ENCODE measurements at places on chromosomes 4 and X.

DNA sequence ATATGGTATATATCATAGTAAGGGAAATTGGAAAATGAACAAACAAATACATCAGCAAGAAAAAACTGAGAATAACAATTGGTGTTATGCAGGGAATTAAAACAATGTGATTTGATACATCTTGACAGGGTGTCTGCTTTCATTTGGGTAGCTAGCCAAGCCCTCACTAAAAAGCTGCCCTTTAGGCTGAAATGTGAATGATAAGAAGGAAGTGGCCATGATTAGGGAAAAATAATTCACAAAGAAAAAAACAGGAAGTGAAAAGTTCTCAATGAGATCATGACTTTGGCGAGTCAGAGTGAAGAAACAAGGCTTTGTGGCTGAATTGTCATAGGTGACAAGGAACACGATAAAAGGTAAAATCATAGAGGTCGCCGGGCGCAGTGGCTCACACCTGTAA, 675.8 kb upstream of the SLIT2 start:
- no peak for DNase-seq

DNA sequence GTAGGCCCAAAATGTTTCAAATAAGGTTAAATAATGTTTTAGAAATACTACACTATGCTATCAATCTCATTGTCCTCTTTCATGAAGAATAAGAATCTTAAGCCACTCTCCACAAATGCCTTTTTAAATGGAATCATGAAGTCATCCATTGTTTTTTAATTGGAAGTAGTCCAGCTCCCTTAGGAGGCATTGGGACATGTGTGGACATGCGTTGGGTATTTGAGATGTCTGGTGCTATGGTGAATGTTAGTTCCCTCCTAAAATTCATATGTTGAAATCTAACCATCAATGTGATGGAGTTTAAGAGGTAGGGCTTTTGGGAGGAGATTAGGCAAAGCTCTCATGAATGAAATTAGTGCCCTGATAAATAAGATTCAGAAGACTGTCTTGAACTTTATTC, 289.0 kb downstream of the C4orf33 start:
- DNase-seq = no peak

GRCh38 chrX:130654409-130654950, 248.5 kb downstream of the ENOX2 start:
- DNase-seq = no peak

- no peak for DNase-seq
These were observed 684.9 kb downstream of the TRAM1L1 start for GRCh38 chr4:116400480-116400879.

DNA sequence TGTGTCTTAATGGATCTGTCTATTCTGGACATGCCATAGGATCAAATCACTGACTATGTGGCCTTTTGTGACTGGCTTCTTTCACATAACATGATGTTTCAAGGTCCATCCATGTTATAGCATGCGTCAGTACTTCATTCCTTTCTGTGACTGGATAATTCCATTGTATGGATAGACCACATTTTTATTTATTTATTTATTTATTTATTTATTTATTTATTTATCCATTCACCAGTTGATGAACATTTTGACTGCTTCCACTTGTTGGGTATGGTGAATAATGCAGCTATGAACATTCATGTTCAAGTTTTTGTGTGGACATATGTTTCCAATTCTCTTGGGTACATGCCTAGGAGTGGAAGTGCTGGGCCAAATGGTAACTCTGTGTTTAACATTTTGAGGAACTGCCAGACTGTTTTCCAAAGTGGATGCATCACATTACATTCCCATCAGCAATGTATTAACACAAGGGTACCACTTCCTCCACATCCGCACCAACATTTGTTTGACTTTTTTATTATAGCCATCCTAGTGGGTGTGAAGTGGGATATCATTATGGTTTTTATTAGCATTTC, 14.0 kb downstream of the RTL5 start:
- no peak for DNase-seq

DNA sequence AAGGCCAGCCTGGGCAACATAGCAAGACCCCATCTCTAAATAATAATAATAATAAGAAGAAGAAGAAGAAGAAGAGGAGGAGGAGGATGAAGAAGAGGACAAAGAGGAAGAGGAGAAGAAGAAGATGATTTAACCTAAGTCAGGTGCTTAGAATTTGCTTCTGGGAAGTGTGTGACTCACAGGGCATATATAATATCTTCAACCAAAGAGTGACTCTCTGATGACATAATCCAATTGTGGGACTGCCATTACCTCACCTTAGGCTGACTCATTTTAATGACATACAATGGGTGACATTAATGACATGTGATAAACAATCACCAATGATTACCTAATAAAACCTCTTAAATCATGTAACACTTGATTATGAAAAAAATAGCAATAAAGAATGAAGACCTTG, 32.7 kb upstream of the MBTPS2 start:
- DNase-seq = no peak

DNA sequence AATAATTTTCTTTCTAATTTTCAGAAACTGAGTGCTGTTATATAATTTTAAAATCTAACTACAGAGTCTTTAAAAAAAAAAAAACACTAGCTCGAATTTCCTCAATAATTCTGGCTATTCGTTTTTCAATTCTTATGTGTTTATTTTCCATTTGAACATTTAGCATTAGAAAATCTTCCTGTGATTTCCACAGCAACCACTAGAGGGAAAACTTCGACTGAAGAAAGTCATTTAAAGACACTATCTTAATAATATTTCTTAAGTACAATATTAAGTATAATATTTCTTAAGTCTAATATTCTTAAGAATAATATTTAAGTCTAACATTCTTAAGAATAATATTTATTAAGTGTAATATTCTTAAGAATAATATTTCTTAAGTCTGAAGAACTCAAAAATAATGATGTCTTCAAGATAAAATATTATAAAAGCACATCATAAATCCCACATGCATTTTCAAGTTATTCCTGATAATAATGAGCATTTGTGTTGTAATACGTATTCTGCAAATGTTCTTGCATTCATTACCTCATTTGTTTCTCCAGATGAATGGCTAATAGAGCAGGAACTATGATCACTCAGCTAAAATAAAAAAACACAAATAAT, 118.4 kb upstream of the WDR17 start:
- DNase-seq = no peak

DNA sequence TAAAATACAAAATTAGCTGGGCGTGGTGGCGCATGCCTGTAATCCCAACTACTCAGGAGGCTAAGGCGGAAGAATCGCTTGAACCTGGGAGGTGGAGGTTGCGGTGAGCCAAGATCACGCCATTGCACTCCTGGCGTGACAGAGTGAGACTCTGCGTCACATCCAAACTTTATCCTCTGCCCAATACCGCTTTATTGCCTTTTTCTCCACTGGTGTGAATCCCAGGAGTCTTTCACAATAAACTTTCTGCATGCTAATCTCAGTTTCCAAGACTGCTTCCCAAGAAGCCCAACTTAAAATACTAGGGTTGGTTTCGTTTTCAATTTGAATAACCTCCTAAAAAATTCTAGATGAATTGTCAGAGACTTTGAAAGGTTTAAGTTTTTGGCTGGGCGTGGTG, 27.2 kb upstream of the DHX15 start:
- DNase-seq = no peak

- DNase-seq = no peak
These were observed 21.7 kb downstream of the FAM199X start for GRCh38 chrX:104187931-104188330.

DNA sequence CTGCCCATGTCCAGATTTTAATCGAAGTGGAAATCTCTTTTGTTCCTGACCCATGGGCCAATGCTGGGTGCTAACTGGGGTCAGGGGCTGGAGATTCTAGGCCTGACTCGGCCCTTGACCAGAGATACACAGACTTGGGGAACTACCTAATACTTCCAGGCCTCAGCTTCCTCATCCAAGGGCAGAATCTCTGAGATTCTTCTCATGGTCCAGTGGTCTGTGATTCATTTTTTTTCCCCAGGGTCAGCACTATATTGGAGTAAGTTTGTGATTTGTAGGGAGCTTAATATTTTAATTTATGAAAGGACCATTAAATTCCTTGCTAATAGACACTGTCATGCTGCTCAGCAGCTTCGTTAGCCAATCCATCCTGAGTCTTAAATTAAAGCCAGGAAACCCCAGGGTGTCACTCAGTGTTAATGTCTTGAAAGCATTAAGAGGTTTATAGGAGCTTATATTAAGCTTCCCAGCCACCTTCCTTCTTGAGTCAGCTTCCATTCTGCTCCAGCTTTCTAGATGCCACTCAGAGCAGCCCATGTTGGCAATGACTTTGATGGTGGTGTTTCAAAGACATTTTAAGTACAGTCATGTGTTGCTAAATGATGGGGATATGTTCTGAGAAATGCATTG, 27.0 kb upstream of the PROM1 start:
- no peak for DNase-seq

DNA sequence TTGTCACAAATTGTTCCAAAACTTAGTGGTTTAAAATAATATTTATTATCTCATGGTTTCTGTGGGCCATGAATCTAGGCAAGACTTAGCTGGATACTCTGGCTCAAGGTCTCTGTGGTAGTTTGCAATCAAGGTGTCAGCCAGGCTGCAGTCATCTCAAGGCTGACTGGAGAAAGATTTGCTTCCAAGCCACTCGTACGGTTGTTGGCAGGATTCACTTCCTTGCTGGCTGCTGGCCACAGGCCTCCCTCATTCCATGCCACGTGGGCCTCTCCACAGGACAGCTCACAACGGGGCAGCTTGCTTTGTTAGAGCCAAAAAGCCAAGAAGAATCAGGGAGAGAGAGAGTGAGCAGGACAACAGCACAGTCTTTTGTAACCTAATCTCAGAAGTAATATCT, 101.4 kb downstream of the WWC2 start:
- DNase-seq = no peak

- no peak for DNase-seq
These were observed 1937.8 kb downstream of the PCDH7 start for GRCh38 chr4:32658019-32658418.

- DNase-seq = no peak
These were observed 187.9 kb downstream of the LRBA start for GRCh38 chr4:150827226-150827625.

DNA sequence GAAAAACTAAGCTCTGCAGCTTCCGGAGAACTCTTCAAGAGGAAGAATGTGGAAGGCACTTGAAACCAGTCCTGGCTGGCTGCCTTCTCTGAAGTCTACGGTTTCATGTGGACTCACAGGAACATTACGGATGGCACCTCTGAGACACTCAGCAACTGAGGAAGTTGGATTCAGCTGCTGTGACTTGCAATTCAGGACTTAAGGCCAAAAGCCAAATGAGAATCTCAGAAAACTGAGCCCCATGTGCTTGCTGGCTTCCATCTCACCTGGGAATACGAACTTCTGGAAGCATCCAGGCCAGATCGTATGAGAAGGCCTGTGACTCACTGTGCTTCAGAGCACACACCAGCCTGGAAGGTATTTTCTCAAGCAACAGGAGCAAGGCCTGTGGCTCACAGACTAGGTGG, 107.8 kb upstream of the GPC4 start:
- no peak for DNase-seq

- no peak for DNase-seq
These were observed 11.9 kb downstream of the STARD8 start for GRCh38 chrX:68659385-68659784.

DNA sequence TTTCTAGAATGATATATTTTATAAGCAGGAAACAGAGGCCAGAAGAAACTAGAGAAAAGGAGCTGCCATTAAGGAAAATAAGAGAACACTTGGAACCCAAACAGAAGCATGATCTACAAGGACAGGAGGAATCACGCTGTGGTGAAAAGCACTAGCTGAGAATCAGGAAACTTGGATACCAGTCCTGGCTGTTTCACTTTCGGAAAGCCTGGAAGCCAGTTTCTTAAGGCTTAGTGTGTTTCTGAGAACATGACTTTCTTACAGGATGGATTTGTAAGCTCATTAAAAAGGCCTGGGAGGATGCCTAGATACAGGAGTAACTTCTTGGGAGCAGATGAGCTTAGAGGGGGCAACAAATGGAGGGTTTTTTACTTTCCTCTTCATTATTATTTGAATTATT, 36.9 kb downstream of the TLL1 start:
- DNase-seq = no peak

DNA sequence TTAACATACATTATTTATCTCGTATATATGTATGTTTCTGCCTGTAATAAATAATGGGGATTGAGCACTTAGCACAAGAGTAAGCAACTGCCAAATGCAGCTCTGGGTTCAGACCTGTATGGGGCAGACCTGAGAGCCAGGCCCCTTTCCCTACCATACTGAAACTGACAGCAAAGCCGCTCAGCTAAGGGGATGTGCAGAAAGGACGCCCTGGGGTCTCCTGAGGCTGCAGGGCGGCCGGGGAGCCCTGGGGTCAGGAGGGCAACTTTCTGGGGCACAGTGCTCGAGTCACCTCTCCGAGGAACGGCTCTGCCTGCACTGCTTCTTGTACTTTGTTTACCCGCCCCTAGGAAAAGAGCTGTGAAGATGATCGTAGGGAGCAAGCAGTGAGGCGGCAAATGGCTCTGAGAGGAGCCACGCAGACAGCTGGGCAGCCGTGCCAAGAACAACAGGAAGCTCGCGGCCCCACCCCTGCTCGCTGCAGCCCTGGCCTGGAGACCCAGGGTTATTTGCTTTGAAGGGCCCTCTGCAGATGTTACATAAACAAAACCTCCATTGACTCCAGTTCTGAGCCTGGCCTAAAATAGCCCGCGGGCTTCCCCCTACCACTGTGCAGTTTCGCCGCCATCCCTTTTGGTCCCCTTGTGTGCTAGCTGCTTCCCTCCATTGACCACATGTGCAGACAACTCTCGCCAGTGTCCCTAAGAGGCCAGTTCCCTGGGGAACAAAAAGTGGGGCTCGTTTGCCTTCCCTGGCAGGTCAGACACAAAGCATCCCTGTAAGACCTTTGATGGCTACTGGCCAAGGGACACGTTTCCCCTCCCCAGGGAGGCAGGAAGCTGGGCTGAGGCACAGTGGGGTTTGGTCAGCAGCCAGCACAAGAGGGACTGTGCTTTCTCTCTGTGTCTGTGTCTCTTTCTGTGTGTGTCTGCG, 111.3 kb upstream of the LNX1 start:
- DNase-seq = no peak

DNA sequence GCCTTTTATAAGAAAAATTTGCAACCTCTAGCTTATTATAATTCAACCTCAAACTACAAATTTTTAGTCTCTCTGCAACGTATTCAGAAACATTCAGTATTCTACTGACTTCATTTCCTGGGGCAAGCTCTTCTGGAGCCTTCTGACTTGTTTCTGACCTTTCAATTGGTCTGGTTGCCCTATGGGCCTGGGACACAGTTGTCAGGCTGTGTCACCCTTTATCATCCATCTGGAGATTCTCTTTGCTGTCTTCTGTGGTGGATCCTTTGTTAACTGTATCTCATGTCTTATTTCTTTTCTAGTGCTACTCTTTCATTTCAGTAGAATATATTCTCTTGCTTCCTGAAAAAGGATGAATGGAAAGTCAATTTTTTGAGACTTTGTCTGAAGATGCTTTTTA, 55.1 kb upstream of the PGRMC2 start:
- no peak for DNase-seq

DNA sequence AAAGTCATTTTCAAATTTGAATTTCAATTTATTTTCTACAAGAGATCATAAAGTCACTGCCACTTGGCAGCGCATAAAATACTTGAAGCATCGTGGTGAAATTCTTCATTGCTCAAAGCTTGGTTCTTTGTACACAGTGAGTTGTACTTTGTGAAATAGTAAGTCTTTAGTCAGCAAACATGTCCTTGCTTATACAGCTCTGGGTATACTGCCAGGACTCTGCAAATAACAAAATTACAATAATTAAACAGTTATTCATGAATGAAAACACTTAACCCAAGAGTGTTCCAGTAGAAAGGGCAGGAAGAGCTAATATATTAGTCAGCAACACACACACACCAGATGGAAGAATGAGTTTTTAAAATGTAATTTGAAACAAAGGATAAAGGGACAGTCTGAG, 1300.9 kb upstream of the DIAPH2 start:
- DNase-seq = no peak

All from T-helper 17 cell (primary cell).